ENCODE measurements at places on chromosomes 1 and 21. TPM values are rescaled to one million over a fixed set of nuclear protein-coding genes. Genes with fewer than 3 reads are reported as not detected.

ZNF648 gene
- not detected for total RNA-seq

TMEM52 gene
- 0.19 TPM for total RNA-seq

ERICH3 gene
- total RNA-seq, result not detected

FAAH gene
- 2.0 TPM for total RNA-seq

KLHDC8A gene
- not detected for total RNA-seq

KRTAP10-7 gene
- not detected for total RNA-seq

COL11A1 gene
- 5.9 TPM for total RNA-seq

F5 gene
- under 0.01 TPM for total RNA-seq

ELAPOR1 gene
- 0.28 TPM for total RNA-seq

RAD54L gene
- 5.6 TPM for total RNA-seq

TDRD5 gene
- not detected for total RNA-seq

AMY2B gene
- total RNA-seq, result 1.5 TPM

CTNNBIP1 gene
- total RNA-seq, result 20.5 TPM

S100A8 gene
- total RNA-seq, result not detected

RGS13 gene
- not detected for total RNA-seq

CFAP126 gene
- not detected for total RNA-seq
